T-helper 17 cell (primary cell): ENCODE measurements at places on chromosomes 11 and 22. TPM values are rescaled to one million over a fixed set of nuclear protein-coding genes. Genes with fewer than 3 reads are reported as not detected.

DNA sequence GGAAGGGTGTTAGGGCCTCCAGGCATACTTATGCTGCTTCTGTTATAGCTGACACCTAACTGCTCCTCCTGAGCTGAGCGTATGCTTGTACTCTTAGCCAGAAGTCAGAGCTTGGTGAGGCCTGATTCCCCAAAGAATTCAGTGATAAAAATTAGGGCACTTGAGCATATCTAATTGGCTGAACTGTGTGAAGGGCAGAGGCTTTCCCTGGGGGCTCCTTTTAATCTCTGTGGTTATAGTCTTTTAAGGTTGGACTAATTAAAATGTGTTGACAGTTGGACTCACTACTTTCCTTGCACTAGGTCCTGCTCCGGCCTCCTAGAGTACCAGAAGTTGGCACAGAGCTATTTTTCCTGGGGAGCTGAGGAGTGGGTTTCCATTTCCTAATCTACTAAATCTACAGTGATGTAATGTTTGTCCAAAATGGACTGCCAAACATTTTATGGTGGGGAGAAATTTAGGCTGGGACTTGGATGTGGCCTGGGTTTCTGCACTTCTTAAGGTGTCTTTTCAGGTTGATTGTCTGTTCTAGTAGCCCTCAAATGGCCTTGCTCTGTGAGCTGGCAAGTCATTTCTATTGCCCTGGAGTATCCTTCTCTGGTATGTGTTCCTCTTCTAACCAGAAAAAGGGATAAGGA lies 18.4 kb downstream of the STIM1 start:
- H3K4me1 ChIP-seq: peaks cover 69% of the 10 kb centered on the region
- peak overlapping the region; percentile 97 for H3K27ac ChIP-seq
- DNase-seq: no peak
- no peak overlapping the region for H3K4me3 ChIP-seq

DNA sequence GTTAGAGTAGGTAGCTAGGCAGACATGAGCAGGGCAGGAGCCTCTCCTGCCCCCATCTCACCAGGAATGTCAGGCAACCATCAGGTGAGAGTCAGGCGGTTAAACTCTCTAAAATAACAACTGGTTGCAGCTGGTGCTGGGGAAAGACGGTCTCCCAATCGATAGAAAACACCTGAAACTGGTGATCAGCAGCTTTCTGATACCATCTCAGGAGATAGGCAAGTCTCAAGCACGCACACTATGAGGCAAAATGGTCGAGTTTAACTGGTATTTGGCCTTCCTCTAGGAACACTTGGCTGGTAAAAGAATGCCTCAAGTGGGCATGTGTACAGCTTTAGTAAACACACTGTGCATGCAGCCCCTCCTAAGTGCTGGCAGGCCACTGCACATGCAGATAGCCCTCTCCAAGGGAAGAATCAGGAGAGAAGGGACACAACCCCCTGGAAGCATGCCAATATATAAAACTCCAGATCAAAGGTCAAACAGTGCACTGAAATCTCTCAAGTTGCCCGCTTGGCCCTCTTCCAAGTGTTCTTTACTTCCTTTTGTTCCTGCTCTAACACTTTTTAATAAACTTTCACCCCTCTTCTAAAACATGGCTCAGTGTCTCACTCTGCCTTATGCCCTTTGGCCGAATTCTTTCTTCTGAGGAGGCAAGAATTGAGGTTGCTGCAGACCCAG lies 88.7 kb downstream of the USP35 start:
- no peaks in the 10 kb centered on the region for H3K27me3 ChIP-seq
- H3K4me1 ChIP-seq: peaks cover 2% of the 10 kb centered on the region
- DNase-seq: no peak
- H3K27ac ChIP-seq: peak overlapping the region; percentile 32
- no peak overlapping the region for H3K4me3 ChIP-seq

CCDC87 gene
- 0.63 TPM for total RNA-seq

RNASEH2C gene
- total RNA-seq: 34.3 TPM

- H3K27ac ChIP-seq: no peak overlapping the region
- no peak for DNase-seq
- H3K4me1 ChIP-seq: no peaks in the 10 kb centered on the region
These were observed 31.3 kb downstream of the NAGA start for GRCh38 chr22:42039271-42039670.

ADM2 gene
- 1.7 TPM for total RNA-seq
